ENCODE measurements at places on chromosomes 7 and 10. TPM values are rescaled to one million over a fixed set of nuclear protein-coding genes. Genes with fewer than 3 reads are reported as not detected.

The MSRB2 gene
- 42.3 TPM for polyA plus RNA-seq

GRCh38 chr10:1187151-1187854 lies 131.1 kb downstream of the WDR37 start:
- DNase-seq = no peak

The PWWP2B gene
- polyA plus RNA-seq = 2.0 TPM

DNA sequence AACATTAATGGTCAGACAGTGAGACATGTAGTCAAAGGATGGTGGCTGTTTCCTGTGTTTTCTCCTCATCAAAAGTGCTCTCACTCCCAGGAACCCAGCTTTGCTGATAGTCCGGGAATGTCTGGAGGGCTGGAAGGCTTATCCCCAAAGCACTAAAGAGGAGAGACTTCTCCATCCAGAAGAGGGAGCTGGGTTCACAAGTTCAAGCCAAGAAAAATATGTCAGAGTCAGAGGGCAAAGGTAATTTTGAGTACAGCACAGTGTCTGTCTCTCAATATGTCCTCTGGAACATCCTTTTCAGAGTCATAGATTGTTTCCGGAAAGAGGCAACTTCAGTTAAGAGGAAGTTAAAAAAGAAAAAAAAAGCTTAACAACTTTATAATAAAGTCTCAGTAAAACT lies 281.5 kb upstream of the PHYHIPL start:
- DNase-seq = no peak

DNA sequence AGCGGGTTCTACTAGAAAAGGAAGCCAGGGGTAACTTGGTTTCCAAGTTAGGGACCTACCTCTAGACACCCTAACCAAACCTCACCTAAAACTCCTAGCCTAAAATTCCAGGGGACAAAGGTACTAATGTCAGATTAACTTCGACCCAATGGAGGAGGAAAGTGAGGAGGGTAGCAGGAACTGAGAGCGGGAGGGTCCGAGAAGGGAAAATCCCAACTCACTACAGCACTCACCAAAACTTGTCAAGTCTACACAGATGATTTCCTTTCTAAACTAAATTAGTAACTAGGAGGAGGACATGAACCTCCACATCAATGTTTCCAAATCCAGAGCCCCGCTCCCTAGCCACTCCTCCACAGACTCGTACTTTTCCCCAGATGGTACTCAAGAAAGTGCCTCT lies 22.6 kb downstream of the CHCHD3 start:
- no peak for DNase-seq
